Naive thymus-derived CD4-positive, alpha-beta T cell (primary cell): ENCODE measurements at places on chromosomes 4 and X. TPM values are rescaled to one million over a fixed set of nuclear protein-coding genes. Genes with fewer than 3 reads are reported as not detected.

The TMEM154 gene
- total RNA-seq: 46.8 TPM

The SORCS2 gene
- not detected in 2 replicates for total RNA-seq

The USP17L18 gene
- total RNA-seq: not detected

The LINC00632 gene
- 2.1 TPM for total RNA-seq

The CA5B gene
- total RNA-seq: 50.1 TPM

The ARHGEF38 gene
- not detected for total RNA-seq

The KLKB1 gene
- 1.3 TPM for total RNA-seq

The VSIG1 gene
- total RNA-seq: 42.3 TPM

The TRIM2 gene
- total RNA-seq: 3.0 TPM

The ZIC3 gene
- total RNA-seq: not detected

The PABPC1L2B gene
- not detected in 2 replicates for total RNA-seq

The GUCY1B1 gene
- not detected for total RNA-seq

The TKTL2 gene
- not detected in 2 replicates for total RNA-seq

The GAGE12C gene
- not detected in 2 replicates for total RNA-seq

The HSFX3 gene
- total RNA-seq: not detected

The FDCSP gene
- not detected for total RNA-seq

The HSFX4 gene
- total RNA-seq: not detected

The TLR3 gene
- total RNA-seq: 0.24 TPM

The DUSP21 gene
- total RNA-seq: not detected

The C4orf51 gene
- total RNA-seq: not detected

The SYTL4 gene
- total RNA-seq: not detected in 2 replicates

The ERAS gene
- total RNA-seq: not detected
